ENCODE measurements at places on chromosomes 6 and 20. TPM values are rescaled to one million over a fixed set of nuclear protein-coding genes. Genes with fewer than 3 reads are reported as not detected.

GRCh38 chr6:76814496-76815458, 648.5 kb downstream of the HTR1B start:
- DNase-seq: no peak

FAM162B gene
- total RNA-seq: 13.1 TPM

GRCh38 chr20:53070706-53071392, 98.7 kb downstream of the TSHZ2 start:
- DNase-seq: no peak

ZNF391 gene
- total RNA-seq: 1.3 TPM

- peak; percentile 92 for DNase-seq
Observed at GRCh38 chr20:36808317-36809257, 35.0 kb upstream of the DSN1 start.

GRCh38 chr6:15080895-15081294, 165.0 kb upstream of the JARID2 start:
- no peak for DNase-seq

DNA sequence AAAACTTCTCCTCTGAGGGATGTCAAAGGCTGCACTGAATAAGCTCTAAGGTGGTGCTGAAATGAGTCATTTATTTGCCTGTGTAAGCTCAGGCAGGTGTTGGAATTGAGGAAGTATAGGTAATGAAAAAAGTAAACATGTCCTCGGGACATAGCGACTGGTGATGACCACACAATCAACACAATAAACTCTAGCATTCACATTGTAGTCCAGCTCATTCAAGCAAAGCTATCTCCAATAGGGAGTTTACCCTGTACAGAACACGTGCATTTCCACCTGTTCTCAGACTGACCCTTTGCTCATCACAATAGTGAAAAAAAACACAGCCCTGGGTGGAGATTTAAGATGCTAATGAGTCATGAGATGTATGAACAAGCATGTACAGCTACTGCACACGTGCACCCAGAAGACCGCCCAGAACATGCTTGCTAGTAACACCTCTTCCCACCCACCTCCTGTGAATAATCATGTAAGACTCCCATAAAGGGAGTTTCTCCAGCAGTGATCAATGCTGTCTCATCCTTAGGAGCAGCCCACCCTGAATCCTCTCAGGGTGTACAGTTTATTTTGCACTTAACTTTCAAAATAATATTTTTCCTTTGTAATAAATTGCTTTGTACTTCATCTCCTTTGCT, 33.0 kb upstream of the POU5F1 start:
- DNase-seq: peak; percentile 58

MMP24 gene
- total RNA-seq: 0.17 TPM

- no peak for DNase-seq
Observed at GRCh38 chr20:40325006-40325568, 363.9 kb downstream of the MAFB start.

DNA sequence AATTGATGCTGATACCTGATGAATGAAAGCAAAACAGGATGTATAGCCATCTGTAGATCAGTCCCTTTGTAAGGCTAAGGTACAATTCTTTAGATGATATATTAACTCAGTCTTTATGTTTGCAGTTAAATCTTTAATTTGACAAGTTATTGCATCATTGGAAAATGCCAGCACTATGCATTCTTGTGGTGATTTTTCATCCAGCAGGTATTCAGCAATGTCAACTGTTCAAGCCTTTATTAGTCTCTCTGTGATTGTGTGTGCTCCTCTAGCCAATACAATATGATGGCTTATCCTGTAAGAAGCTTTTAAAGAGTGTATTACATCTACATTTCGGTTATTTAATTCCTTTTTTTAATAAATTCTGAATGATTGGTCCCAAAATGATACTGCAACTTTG, 34.3 kb downstream of the HLA-DMB start:
- peak; percentile 74 for DNase-seq

DNA sequence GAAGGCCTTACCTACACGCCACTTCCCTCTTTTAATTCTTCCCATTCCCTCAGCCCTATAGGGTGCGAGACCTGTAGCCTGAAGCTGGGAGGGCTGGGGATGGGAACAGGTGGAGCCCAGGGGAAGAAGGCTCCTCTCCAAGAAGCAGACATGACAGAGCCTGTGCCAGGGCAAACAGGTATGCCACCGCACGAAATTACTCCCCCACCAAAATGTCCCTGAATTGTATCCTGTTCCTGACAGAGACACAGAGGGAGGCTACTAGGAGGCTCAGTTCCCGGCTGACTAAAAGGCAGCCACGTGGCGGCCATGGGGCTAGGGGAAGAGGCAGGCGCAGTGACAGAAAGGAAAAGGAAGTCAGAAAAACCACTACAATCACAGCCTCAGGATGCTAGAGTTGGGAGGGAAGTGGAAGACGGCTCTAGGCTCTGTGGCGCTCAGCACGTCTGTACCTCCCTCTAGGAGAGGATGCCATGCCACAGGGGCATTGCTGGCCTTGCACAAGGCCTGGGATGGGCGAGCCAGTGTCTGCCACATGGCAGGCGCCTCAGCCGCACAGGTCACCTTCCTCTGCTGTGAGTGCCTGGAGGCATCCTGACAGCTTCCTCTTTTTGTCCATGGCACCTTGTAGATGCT, 27.7 kb downstream of the TFEB start:
- DNase-seq: no peak

PRKN gene
- total RNA-seq: 5.6 TPM

SLC17A4 gene
- total RNA-seq: not detected

REPS1 gene
- 28.2 TPM for total RNA-seq

DNA sequence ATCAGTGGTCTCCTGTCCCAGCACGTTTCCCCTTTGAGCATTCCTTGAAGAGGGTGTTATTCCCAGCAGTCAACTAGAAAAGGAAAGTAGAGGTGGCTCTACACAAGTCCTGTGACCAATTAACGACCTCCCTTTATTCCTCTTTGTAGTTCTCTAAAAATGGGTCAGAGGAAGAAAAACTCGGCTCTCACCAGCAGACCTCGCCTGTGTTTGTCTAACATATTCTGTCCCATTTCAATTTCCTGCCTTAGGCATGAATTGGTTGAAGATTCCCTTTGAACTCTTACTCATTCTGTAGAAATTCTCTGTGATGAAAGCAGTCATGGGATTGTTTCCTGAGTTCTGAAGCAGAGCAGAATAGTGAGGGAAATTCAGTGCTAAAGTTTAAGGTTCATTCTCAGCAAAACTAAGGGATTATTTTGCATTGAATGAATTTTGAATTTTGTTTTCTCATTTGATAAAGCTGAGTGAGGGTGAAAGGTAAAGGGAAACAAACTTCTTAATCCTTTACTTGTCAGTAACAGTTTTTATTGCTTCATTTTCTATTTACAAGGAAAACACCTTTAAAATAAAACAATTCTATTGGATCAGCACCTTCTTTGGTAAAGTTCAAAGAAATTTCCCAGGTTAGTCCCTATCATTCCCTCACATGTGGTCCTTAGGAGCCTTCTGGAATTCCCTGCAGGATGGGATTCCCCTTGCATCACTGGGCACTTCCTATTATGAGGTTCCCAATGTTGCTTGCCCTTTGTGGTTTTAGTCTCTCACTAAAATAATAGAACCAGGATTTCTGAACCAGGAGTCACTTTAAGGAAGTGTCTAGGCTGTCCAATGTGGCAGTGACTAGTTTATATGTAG, 105.8 kb downstream of the SLX4IP start:
- peak; percentile 92 for DNase-seq

CAGE1 gene
- under 0.01 TPM for total RNA-seq

HNF4A gene
- total RNA-seq: not detected

DNA sequence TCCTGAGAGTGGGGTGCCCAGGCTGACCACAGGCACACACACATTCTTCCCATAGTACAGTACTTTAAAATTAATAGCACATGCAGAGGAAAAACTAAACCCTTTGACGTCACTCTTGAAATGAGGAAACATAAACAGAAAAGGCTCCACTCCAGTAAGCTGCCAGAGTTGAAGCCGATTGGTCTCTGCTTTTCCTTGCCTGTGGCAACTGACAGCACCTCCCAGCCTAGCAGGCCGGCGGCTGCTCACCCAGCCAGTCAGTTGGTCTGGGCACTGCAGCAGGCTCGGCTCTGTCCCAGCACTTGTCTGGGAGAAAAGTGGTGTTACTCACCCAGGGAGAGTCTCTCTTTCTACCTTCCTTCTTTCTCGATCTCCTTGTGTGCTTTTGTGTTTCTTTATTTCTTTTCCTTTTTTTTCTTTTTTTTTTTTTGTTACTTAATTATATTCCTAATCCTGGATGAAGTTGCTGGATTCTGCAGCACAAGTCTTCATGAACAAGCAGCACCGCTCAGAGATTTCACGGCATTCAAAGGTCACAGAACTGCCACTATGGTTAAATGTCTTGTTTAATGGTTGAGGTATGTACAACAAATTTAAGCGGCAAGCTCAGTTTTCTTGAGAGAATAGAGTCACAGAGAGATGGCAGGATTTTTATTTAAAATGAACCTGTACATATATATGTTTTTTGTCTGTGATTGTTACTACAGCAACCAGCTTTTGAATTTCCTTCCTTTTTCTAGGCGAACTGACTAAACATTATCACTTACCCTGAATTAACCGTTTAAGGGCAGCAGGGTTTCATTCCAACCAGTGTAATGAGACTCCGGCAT, at the start of gene PDE7B:
PDE7B (plus strand) TSS at position 260 of the 830 bp plus-strand sequence.
- DNase-seq: peak; percentile 98

- DNase-seq: no peak
Observed at GRCh38 chr20:58374027-58374850, 14.8 kb upstream of the VAPB start.

DNA sequence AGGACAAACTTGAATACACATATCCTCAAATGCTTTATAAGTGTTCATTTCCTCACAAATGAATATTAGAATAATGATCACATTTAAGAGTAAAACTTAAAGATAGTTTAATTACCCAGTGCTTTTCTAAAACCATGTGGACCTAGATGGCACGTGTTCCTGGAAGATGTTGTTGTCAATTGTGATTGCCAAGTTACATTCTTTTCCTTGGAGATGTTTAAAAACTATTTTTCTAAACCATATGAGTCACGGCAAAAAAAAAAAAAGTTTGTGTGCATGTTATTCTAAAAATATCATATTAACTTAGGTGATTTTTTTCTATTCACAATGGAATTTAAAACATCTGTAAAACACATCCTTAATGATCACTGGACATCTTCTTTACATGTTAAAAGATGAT, 51.1 kb downstream of the RCAN2 start:
- DNase-seq: peak; percentile 56

ZSCAN12 gene
- total RNA-seq: 9.6 TPM

DNA sequence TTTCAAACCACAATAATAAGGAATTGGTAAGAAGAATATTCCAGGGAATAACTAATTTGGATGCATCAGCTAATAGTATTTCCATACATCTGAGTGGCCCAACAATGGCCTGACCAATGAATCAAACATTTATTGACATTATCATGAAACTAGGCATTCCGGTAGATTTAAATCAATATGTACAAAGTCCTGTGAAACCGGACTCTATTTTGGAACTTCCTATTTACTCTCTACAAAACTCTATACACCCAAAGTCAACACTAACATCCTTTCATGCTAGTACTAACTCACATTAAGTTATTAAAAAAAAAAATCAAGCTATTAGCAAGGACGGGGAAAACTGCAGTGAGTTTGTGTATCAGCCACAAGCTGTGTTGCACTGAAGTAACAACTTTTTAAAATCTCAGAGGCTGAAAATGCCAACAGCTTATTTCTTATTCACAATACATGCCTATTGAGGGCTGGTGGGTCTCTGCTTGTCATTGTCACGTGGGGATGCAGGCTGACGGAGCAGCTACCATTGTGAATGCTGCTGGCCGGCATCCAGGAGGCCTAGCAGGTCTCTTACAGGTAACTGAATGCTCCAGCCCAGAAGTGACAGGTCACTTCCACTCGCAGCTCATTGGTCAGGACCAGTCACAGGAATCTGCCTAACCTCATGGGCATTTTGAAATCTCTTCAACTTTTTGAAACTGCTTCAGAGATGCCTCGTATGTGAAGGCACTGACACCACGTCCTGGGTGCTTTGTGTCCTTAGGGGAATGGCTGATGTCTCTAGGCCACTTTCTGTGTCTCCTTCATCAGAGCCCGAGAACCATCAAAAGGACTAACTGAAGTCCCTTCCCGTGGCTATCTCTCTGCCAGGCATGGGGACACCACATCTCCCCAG, 76.3 kb downstream of the SLC22A23 start:
- DNase-seq: no peak

DNA sequence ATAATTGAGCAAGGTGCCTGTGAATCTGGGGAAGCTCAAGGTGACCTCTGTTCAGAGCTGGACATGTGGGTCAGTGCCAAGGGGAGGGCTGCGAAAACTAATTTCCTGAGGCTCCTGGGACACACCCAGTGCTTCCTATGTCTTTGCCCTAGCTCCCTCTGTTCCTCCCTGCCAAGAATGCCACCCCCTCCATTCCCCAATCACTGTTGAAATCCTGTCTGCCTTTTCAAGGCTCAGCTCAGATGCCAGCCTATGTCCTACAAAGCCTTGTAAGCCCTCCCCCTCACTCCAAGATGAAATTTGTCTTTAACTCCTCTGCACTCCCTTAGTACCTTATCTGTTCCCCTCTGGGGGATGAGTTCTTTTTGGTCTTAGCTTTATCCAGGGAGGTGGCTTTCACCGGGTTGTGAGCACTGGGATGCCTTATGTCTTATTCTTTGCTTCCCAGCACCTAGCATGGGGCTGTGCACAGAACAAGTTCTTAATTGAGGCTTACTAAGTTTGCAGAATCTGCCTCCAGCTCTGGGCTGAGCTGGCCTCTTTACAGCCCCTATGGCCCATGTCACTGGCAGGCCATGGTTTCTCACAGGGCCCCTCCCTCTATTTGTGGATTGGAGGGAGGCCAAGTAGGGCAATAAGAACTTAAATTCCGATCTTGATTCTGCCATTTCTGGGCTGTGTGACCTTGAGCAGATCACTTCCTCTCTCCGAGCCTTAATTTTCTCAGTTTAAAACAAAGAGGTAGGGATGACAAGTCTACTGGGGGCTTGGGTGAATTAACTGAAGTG, 51.5 kb upstream of the EPB41L1 start:
- no peak for DNase-seq

BRD2 gene
- total RNA-seq: 75.6 TPM

- no peak for DNase-seq
Observed at GRCh38 chr6:31266567-31267360, 5.1 kb downstream of the HLA-C start.

DNA sequence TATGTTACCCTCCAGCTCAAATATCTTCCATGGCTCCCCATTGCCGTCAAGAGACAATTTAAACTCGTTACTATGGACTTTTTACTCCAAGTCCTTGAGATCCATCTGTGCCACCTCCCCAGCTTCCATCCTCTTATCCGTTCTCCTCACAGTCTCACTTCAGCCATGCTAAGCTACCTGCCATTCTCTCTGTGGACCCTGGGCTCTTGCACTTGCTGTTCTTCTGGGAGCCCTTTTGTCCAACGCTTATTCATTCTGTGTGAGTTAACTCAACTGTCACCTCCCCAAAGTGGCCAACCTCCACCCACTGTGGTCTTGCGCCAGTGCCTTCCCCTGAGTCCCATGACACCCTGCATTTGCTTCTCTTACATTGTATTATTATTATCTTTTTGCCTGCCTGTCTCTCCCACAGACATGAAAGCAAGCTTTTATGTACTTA, 132.4 kb downstream of the BCAS1 start:
- no peak for DNase-seq

DNA sequence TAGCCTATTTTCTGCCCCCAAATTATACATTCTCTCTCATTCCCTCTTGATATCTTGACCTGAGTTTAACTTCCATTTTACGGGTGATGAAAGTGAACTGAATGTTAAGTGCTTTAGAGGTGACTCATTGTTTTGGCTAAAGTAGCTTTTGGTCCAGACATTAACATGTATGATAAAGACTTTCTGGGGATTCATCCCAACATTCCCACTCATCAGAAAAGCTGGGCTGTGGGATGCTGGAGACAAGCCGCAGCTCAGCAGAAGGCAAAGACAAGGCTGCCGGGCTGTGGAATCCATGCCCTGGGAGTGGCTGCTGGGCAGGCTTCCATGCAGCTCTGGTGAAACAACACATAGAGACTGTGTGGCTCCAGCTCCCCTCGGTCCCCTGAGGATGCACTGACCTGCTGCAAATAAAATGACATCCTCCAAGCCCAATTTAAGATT, 89.9 kb upstream of the SYNDIG1 start:
- peak; percentile 69 for DNase-seq
